Mammary epithelial cell (primary cell): ENCODE measurements at places on chromosomes 16 and 17. TPM values are rescaled to one million over a fixed set of nuclear protein-coding genes. Genes with fewer than 3 reads are reported as not detected.

SMTNL2 gene
- polyA plus RNA-seq = not detected

YBX2 gene
- 0.10 TPM for polyA plus RNA-seq

PRR11 gene
- 80.3 TPM for polyA plus RNA-seq

- no peak for DNase-seq
These were observed 39.3 kb downstream of the DHRS7B start for GRCh38 chr17:21165922-21166594.

- DNase-seq = peak; percentile 49
These were observed 946 bp downstream of the OSGIN1 start for GRCh38 chr16:83953796-83954576.

DNA sequence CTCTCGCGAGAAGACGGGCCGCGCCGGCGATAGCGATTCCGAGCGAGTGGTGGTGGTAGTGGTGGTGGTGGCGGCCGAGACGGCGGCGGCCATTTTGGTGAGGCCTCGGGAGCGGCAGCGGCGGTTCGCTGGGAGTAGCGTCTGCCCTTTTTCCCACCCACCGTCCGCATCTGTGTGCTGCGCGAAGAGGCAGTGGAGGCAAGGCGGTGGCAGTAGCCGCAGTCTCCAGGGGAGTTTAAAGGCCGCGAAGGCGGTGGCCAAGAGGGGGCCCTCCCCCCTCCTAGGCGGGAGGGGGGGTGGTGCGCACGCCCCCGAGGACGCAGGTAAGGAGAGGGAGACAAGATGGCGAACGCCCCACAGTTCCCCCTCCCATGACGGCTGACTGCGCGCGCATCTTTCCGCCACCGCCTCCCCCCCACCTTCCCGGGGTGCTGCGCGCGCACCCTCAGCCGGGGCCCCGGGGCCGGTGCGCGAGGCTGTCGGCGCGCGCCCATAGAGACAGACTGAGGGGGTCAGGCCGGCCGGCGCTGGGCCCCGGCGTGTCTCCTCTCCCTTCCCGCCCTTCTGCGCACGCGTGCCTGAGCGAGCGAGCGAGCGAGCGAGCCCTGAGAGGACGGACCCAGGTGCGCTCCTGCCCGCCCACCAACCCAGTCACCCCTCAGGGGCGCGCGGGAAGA, 694 bp upstream of the SRCAP start:
- peak; percentile 96 for DNase-seq

- peak; percentile 93 for DNase-seq
These were observed 22.9 kb upstream of the YWHAE start for GRCh38 chr17:1422885-1423284.

MT1F gene
- 7.1 TPM for polyA plus RNA-seq
